SJSA1 (cell line): ENCODE measurements at places on chromosomes 2 and 18. TPM values are rescaled to one million over a fixed set of nuclear protein-coding genes. Genes with fewer than 3 reads are reported as not detected.

MAPK4 gene
- total RNA-seq: not detected in 2 replicates

DNA sequence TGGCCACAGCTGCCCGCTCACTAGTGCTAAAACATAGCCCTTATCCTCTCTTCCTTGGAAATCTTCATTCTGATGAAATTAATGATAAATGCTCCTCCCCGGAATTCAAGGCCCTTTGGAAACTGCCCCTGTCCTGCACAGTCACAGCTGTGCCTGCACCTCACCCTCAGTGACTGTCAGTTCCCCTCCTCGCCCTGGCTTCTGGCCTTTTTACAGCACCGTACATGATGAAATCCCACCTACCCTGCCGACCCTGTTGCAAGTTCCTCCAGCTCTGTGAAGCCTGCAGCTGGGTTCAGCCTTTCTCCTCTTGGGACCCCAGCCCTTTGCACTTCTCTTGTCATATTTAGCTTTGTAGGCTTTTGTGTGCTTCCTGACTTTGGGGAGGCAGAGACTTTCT is 48.4 kb downstream of the DCDC2C start:
- no peak for DNase-seq

- no peak for DNase-seq
These were observed 23.8 kb downstream of the SMAD4 start for GRCh38 chr18:51053814-51054213.

- no peak for DNase-seq
These were observed 14.0 kb upstream of the DCC start for GRCh38 chr18:52325997-52326396.

DNA sequence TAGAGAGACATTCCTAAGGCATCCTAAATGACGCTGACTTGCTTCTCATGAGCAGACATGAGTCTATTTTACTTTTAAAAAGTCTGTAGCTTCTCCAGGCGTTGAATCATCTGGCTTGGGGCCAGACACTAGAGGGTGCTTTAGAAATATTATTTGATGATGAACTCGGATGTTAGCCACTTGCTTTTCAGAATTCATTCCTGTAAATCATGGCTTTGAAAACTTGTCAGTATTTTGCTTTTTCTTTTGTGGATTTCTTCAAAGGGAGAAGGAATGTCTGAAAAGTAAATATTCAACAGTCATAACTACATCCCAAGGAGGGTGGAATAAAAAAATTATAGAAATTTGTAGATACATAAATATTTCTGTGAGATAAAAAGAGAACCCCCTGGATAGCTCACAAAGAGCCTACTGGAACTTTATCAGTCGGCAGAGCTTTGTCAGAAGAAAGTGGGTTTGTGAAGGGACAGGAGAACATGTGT is 370.8 kb downstream of the OSR1 start:
- peak; percentile 80 for DNase-seq

IL18R1 gene
- not detected in 2 replicates for total RNA-seq

DNA sequence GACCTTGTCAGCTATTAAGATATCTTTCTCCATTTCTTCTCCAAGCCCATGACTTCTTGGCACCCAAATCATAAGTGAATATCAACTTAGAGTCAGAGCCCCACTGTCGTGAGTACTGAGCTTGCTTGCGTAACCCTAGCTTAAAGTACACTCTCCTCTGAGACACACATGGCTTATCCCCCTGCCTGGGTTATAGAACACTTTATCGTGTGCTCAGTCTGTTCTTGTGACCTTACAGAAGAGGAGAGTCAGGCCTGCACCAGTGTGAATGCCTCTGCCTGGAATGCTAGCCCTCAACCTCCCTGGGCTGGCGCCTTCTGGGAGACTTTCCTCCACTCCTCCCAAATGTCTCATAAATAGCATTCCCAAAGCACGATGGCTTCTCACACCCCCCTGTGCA is 79.3 kb downstream of the CEP192 start:
- DNase-seq: no peak

ZBTB7C gene
- 0.44 and 0.50 TPM in 2 replicates for total RNA-seq

- no peak for DNase-seq
These were observed at the start of gene ADCY3 for GRCh38 chr2:24920098-24920808. Gene ADCY3, minus strand, starts transcription at chr2:24920237. Its CDS starts 1,250 bp downstream, at chr2:24918987.

- no peak for DNase-seq
These were observed 113.9 kb downstream of the MAP4K4 start for GRCh38 chr2:101811226-101812015.

- no peak for DNase-seq
These were observed 86.3 kb downstream of the SLC66A3 start for GRCh38 chr2:11241412-11242203.

CDH2 gene
- total RNA-seq: 47.2 and 75.7 TPM in 2 replicates

G6PC2 gene
- total RNA-seq: not detected in 2 replicates

DNA sequence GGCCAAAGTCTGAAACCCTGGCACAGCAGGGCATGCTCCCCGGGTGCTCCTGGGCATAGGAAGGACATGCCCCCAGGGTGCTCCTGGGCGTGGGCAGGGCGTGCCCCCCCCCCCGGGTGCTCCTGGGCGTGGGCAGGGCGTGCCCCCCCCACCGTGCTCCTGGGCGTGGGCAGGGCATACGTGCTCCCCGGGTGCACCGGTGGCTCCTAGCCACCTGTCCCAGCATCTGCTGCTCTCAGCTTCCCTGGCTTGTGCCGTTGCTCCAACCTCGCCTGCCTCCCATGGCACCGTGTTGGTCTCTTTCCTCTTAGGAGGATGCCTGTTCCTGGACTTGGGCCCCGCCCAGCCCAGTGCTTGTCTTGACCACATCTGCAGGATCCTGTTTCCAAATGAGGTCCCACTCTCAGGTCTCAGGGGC is 95.6 kb upstream of the CTDP1 start:
- no peak for DNase-seq
